Activated T-helper 1 cell treated with anti-CD3 and anti-CD28 coated beads, Interleukin-12 subunit alpha, Interleukin-12 subunit beta, Interleukin-2, Interleukin-4 antibody, amounts not matched to agents 30 ng/mL and 10 ng/mL and 1 ng/mL, durations not matched to agents 14 hours and 24 hours and 36 hours (primary cell): ENCODE measurements at places on chromosomes 2 and 18. TPM values are rescaled to one million over a fixed set of nuclear protein-coding genes. Genes with fewer than 3 reads are reported as not detected.

PAIP2B gene
- 0.41 and 0.44 TPM in 2 replicates for total RNA-seq

ALPG gene
- not detected in 2 replicates for total RNA-seq

MBOAT2 gene
- total RNA-seq: 2.9 and 4.5 TPM in 2 replicates

FAM237A gene
- not detected in 2 replicates for total RNA-seq

NYAP2 gene
- not detected in 2 replicates for total RNA-seq

GBX2 gene
- total RNA-seq: not detected in 2 replicates

SPP2 gene
- total RNA-seq: not detected in 2 replicates

SMYD1 gene
- total RNA-seq: not detected in 2 replicates

FMNL2 gene
- 14.8 and 16.1 TPM in 2 replicates for total RNA-seq

ZNF385B gene
- total RNA-seq: not detected in 2 replicates

SLC4A5 gene
- 0.47 and 0.71 TPM in 2 replicates for total RNA-seq

DNAJC5G gene
- not detected in 2 replicates for total RNA-seq

LIMS3 gene
- total RNA-seq: 0.12 and 0.36 TPM in 2 replicates

ELOA2 gene
- total RNA-seq: not detected in 2 replicates

FAM168B gene
- 79.0 and 79.1 TPM in 2 replicates for total RNA-seq

SERPINB13 gene
- not detected in 2 replicates for total RNA-seq

TCF23 gene
- total RNA-seq: not detected in 2 replicates

VSNL1 gene
- not detected in 2 replicates for total RNA-seq

SCN2A gene
- not detected in 2 replicates for total RNA-seq

CREG2 gene
- total RNA-seq: not detected in 2 replicates

SETBP1 gene
- 36.2 and 42.0 TPM in 2 replicates for total RNA-seq

ASB18 gene
- total RNA-seq: not detected in 2 replicates

ABCG5 gene
- total RNA-seq: not detected in 2 replicates

PTH2R gene
- 0.10 TPM in 1 of 2 replicates, not detected in the other for total RNA-seq
